ENCODE measurements at places on chromosomes 5 and 9.
A peak's percentile ranks its signal among the peaks of the same experiment; 100 is the strongest.

DNA sequence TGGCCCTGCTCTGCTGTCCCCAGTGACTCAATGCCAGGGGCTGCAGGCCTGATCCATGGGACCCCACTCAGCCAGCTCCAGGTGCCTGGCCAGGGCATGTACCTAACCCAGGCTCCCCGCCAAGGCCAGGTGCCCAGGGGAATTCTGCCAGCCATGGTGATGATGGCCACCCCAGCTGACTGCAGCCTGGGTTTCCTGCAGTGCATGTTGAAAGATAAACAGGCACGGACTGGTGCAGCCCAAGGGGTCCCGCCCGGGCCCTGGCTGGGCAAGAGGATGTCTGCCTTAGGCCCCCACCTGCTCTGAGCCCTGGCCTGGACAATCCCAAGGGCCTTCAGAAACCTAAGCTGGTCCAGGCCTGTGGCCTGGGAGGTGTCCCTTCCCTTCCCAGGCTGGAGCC, 1.2 kb downstream of the ABCA2 start:
- peaks cover 6% of the 10 kb centered on the region for H3K36me3 ChIP-seq
- no peaks in the 10 kb centered on the region for H3K27me3 ChIP-seq
- H3K4me3 ChIP-seq, result no peak overlapping the region
- no peak for DNase-seq
- H3K4me1 ChIP-seq, result peaks cover 30% of the 10 kb centered on the region

DNA sequence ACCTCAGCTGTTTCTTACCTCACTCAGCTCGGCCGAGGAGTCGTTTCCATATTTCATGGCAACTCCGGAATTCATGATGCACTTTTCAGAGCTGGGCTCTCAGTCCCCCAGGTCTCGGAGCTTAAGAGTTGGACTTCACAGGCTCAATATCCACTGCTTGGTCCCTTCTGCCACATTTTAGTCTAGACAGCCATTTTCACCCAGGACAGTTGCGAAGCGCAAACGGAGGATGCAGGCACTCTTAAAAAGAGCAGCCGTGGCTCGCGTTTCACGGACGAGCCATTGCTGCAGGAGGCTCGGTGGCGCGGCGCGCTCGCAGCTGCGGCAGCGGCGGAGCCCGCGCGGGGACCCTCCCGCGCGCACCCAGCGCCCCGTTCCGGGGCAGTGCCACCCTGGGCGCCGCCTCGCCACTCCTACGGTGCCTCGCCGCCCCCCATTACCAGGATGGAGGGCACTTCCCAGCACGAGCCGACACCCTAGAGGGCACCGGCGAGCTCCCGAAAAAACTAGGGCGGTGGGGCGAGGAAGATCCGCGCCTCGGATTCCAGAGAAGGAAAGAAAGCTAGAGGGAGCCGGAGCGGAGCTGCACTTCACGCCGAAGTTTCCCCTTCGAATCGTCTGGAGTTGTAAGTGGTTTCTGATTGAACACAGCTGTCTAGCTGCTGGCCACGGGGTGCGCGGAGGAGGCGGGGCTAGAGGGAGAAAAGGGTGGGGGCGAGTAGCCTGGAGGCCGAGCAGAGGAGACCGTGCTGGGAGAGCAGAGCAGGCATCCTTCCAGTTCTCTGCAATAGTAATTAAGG, 140.3 kb downstream of the TSSK1B start:
- DNase-seq, result peak; percentile 53
- H3K4me3 ChIP-seq, result peak overlapping the region; percentile 82
- H3K4me1 ChIP-seq, result peaks cover 17% of the 10 kb centered on the region
- H3K27me3 ChIP-seq, result peaks cover 59% of the 10 kb centered on the region

DNA sequence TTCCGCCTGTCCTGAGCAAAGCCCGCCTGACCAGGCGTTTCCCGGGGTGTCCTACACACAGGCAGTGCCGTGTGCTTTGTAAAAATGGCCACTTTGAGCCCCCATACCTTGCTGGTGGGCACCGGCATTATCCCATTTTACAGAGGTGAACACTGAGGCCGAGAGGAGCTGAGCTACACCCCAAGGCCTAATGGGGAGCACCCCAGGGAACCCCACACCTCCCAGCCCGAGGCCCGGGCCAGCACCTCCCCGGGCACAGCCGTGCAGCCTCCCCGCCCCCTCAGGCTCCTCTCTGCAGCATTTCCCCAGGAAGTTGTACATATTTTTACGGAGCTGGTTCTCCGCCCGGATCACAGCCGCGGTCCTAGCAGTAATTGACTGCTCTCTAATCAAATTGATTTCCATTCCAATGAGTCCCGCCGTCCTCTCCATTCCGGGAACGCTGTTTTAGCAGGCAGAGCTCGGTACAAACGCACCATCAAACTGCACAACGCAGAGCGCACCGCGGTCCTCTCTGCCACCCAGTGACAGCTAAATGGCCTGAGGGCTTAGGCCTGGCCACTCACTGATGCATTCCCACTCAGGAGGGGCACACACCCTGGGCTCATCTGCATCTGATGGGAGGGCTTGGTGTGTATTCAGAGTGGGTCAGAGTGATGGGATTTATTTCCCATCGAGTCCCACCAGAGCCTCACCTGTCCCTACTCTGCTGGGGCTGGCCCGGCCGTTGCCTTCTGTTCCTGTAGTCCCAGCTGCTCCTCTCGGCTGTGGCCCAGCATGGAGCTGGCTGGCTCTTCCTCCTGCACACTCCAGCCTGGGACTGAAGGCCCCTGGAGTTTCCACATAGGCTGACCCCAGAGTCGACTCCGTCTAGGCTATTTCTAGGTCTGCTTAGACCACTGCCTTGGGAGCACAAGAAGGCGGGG, 36.2 kb upstream of the UBAC1 start:
- peaks cover 2% of the 10 kb centered on the region for H3K4me1 ChIP-seq
- H3K36me3 ChIP-seq, result no peaks in the 10 kb centered on the region
- H3K27ac ChIP-seq, result no peak overlapping the region
- H3K27me3 ChIP-seq, result peaks cover 1% of the 10 kb centered on the region
- no peak overlapping the region for H3K4me3 ChIP-seq

DNA sequence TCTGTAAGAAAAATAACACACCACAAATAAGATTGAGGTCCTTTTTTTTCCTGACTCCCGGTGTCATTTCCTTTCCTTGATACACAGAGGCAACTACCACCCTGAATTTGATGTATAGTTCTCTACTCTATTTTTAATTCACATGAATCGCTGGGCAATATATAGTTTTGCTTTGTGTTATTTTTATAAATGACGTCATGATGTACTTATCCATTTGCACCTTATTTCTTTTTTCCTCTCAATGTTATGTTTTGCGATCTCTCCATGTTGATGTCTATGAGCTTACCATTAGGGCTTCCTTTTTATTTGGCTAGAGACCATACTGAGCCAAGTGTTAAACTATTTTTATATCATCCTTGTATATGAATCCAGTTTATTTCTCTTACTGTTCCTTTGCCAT, 175.9 kb downstream of the PAPPA start:
- no peaks in the 10 kb centered on the region for H3K4me1 ChIP-seq
- H3K27me3 ChIP-seq, result no peaks in the 10 kb centered on the region
- no peak for DNase-seq

DNA sequence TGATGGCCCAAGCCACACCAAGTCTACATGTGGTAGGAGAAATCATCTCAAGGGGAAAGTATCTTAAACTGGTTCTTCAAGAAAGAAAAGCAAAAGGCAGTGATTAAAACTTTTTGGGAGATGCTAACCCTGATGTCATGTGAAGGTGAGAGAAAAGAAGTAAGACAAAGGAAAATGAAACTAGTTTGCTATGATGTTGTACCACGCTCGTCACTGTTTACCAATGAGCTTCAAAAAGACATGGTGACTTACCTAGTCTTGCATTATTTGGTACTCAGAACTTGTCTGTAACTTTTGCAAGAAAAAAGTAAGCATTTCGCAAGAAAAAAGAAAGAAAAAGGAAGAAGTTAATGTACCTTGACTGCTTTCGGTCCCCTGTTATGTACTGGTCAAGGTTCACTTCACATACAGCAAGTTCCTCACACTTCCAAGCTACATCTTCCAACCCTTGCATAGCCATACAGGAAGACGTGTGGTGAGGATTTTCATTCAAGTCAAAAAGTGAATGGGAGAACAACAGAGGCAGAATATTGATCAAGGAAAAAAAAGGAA, 739.3 kb downstream of the NR2F1-AS1 start:
- H3K4me1 ChIP-seq, result no peaks in the 10 kb centered on the region
- no peak overlapping the region for H3K4me3 ChIP-seq
- H3K27ac ChIP-seq, result no peak overlapping the region

- DNase-seq, result no peak
- peaks cover 2% of the 10 kb centered on the region for H3K4me1 ChIP-seq
- H3K36me3 ChIP-seq, result no peaks in the 10 kb centered on the region
- no peak overlapping the region for H3K27ac ChIP-seq
These were observed 24.6 kb upstream of the SVEP1 start for GRCh38 chr9:110604171-110604601.

DNA sequence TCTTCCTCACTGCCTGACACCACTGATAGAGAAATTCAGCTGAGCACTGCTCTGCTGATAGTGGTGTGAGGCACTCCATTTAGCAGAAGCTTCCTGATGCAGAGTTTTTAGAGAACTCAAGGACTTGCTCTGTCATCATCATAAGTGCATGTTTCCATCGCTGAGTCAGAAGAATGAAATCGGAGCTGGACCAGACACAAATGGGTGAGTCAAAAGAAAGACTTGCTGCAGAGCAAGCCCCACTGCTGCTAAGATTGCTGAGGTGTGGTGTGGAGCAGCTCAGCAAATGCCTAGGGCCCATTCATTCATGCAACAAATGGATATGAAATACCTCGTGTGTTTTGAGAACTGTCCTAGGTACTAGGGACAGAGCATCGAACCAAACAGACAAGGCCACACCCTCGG, 410.2 kb upstream of the SLC30A5 start:
- no peak for DNase-seq
- peaks cover 26% of the 10 kb centered on the region for H3K4me1 ChIP-seq
- H3K36me3 ChIP-seq, result no peaks in the 10 kb centered on the region
- no peak overlapping the region for H3K4me3 ChIP-seq
- H3K27ac ChIP-seq, result no peak overlapping the region

- H3K4me3 ChIP-seq, result no peak overlapping the region
- H3K27ac ChIP-seq, result no peak overlapping the region
- no peaks in the 10 kb centered on the region for H3K27me3 ChIP-seq
These were observed 667.2 kb upstream of the ZNF608 start for GRCh38 chr5:125413496-125414274.

DNA sequence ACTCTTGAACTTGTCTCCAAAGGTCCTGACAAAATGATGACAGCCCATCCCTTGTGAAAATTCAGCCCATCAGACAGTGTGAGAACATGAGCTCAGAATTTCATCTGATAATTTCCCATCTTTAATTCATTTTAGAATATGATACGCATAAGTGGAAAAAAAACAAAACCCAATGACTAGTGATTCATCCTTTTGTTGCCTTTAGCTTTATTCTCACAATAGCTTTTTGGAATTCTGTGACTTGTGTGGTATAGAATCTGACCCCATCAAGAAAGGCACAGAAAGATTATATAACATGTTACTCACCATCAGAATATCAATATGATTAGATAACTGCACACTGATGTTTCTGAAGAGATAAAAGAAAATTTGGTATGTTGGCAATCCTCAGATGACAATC, 16.1 kb upstream of the TMED7 start:
- no peaks in the 10 kb centered on the region for H3K36me3 ChIP-seq
- peaks cover 26% of the 10 kb centered on the region for H3K27me3 ChIP-seq
- H3K4me3 ChIP-seq, result no peak overlapping the region
- no peak overlapping the region for H3K27ac ChIP-seq
- DNase-seq, result no peak

DNA sequence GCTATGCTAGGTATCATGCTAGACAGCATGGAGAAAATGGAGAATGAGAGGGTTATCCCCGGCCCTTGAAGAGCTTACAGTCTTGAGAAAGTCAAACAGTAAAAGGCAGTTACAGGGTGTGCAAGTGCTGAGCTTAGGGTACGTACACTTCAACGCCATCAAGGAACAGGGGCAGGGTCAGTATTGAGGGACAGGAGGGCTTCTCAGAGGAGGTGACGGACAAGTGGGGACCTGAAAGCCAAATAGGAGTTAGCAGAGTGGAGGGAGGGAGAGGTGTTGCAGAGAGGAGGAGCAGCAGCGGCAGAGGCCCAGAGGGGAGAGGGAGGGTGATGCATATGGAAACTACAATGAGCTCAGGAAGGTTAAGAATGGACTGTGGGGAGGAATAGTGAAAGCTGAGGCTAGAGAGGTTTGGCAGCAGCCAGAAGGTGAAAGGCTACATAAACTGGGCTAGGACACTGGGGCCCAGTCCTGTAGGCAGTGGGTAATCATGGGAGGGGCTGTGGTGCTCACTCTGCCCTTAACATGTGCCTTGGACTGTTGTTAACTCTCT, 88.0 kb downstream of the NRG2 start:
- no peaks in the 10 kb centered on the region for H3K36me3 ChIP-seq
- no peaks in the 10 kb centered on the region for H3K4me1 ChIP-seq
- H3K27ac ChIP-seq, result no peak overlapping the region
- H3K27me3 ChIP-seq, result peaks cover 47% of the 10 kb centered on the region
- DNase-seq, result no peak

DNA sequence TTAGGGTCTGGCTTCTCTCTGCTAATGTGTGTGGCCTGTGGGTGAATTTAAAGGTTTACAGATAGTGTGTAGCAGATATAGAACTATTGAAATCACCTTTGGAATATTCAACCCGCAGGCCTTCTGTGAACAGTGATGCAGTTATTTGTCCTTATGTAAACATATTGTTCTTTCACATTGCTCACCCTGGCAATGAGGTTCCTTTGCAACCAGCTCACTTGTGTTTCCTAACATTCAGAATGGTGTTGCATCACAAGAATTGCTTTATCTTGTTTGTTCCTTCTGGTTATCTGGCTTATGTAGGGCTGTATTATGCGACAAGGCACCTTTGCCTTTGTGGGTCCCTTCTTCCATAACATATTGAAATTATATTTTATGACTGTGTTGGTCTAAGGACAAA, 370.3 kb downstream of the NNT start:
- no peak overlapping the region for H3K27ac ChIP-seq
- no peak for DNase-seq
- H3K36me3 ChIP-seq, result peaks cover 1% of the 10 kb centered on the region
- no peak overlapping the region for H3K4me3 ChIP-seq
- H3K27me3 ChIP-seq, result no peaks in the 10 kb centered on the region

- no peak for DNase-seq
- no peaks in the 10 kb centered on the region for H3K36me3 ChIP-seq
These were observed 474.2 kb downstream of the DNAH5 start for GRCh38 chr5:13470263-13470662.

DNA sequence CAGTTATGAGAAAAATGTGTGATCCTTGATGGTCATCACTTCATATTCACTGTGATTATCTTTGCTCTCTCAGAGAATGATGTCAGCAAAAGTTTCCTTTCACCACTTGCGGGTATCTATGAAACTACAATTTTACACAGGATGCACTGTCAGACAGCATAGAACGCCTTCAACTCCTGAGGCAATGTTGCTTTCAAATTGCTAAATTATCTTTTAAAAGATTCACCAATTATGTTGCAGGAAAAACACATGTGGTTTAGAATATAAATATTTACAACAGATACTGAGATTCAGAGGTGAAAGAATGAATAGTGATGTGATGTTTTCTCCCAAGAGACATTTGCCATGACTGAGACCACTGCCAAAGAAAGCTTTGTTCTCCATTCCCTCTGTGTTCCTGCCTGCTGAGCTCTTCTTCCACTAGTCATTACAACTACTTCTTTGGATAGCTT, 879.8 kb upstream of the DMAC1 start:
- H3K36me3 ChIP-seq, result no peaks in the 10 kb centered on the region
- H3K4me1 ChIP-seq, result no peaks in the 10 kb centered on the region
- no peak for DNase-seq
- H3K27ac ChIP-seq, result no peak overlapping the region

All from stimulated activated naive B cell treated with anti-CD40 and anti-IgM and Interleukin-4, amounts not matched to agents 10 μg/mL and 1 μg/mL and 100 μg/mL, for 72 hours (primary cell).